ENCODE measurements at places on chromosomes 2 and 18.

GRCh38 chr2:65349863-65350262, 82.5 kb downstream of the SPRED2 start:
- DNase-seq: no peak

DNA sequence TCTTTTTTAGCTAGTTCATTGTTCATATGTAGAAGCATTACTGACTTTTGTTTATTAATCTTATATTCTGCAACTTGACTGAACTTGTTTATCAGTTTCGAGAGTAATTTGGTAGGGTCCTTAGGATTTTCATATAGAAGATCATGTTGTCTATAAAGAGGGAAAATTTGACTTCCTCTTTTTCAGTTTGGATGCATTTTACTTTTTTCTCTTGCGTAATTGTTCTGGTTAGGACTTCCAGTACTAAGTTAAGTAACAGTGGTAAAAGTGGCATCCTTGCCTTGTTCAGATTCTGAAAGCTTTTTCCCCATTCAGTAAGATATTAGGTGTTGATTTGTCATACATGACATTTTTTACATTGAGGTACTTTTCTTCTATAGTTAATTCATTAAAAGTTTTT, 726.0 kb downstream of the KCNJ3 start:
- no peak for DNase-seq

- no peak for DNase-seq
Observed at GRCh38 chr18:51017140-51017879, 12.7 kb upstream of the SMAD4 start.

GRCh38 chr2:160940699-160941098, 219.5 kb upstream of the TANK start:
- DNase-seq: no peak

- no peak for DNase-seq
Observed at GRCh38 chr2:51995293-51995692, 963.4 kb upstream of the NRXN1 start.

- DNase-seq: no peak
Observed at GRCh38 chr18:22194151-22194598, 24.8 kb downstream of the GATA6 start.

DNA sequence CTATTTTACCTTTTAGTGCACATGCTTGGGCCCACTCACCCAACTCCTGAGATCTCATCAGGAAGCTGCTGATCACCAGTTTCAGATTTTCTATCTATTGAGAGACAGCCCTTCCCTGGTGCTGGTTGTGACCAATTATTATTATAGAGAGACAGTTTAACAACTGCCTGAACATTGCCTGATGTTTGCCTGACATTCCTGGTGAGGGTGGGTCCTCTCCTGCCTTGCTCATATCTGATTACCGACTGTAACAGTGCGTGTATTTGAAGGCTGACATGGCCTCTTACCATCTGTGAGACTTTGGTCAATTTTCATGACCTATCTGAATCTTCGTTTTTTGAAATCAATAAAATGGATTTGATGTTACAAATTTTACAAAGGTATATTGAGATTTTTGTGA, 39.0 kb downstream of the FAM171B start:
- DNase-seq: no peak

GRCh38 chr2:27380626-27381545, at the start of gene ZNF513:
Gene ZNF513 (minus strand): TSS chr2:27380734. CDS start chr2:27380526, 208 bp downstream.
- DNase-seq: peak; percentile 79

DNA sequence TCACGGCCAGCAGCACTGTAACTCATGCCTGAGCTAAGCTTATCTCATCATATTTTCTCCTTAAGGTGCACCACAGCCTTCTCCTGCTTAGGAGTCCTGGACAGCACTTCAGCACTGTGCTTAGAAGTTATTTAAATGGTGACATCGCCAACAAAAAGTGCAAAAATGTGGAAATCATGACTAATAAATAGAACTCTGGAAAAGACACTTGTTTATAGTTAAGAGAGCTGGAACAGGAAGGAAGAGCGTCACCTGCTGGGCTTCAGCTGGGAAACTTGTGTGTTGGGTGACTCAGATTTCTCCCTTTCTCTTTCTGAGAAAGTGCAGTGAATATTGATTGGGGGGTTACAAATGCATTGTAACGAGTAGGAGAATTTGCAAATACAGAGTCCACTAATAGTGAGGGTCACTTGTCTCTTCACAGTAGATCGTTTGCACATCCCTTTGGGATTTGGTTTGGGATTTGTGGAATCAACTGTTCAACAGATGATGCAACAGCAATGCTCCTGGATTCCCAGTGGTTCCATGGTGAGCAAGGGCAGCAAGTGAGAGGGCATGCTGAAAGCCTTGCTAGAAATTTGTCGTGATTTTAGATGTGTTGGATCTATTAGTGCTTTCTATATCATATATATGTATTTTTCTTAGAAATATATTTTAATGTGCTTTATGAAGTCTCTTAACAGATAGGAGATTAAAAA, 84.2 kb downstream of the DOK6 start:
- no peak for DNase-seq

DNA sequence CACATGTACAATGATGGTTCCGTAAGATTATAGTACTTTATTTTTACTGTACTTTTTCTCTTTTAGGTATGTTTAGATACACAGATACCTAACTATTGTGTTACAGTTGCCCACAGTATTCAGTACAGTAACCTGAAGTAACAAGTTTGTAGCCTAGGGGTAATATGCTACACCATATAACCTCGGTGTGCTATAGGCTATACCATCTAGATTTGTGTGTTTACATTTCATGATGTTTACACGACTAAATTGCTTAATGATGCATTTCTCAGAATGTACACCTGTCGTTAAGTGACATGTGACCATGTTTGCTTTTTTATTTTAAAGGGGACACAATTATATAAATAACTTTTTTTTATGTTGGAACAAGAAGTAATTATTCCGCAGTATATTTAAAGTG, 34.5 kb downstream of the PIK3C3 start:
- DNase-seq: no peak

DNA sequence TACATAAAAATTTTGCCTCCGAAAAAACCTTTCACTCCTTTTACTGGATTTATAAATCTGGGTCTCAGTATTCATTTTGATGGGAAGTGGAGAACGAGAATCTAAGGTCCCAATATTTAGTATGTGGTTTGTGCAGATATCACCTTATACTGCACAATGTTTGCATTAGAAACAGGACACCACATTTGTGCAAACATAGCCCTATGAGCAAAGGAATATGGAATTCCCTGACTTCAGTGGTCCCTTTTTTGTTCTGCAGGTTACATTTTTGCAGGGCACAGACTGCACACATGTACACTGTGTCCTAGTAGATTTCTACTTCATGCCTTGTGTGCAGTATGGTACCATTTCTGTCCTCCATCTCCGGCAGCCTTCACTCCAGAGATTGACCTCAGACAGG, 130.0 kb downstream of the CDH19 start:
- DNase-seq: no peak

GRCh38 chr18:48330016-48330991, 78.9 kb downstream of the ZBTB7C start:
- DNase-seq: no peak

DNA sequence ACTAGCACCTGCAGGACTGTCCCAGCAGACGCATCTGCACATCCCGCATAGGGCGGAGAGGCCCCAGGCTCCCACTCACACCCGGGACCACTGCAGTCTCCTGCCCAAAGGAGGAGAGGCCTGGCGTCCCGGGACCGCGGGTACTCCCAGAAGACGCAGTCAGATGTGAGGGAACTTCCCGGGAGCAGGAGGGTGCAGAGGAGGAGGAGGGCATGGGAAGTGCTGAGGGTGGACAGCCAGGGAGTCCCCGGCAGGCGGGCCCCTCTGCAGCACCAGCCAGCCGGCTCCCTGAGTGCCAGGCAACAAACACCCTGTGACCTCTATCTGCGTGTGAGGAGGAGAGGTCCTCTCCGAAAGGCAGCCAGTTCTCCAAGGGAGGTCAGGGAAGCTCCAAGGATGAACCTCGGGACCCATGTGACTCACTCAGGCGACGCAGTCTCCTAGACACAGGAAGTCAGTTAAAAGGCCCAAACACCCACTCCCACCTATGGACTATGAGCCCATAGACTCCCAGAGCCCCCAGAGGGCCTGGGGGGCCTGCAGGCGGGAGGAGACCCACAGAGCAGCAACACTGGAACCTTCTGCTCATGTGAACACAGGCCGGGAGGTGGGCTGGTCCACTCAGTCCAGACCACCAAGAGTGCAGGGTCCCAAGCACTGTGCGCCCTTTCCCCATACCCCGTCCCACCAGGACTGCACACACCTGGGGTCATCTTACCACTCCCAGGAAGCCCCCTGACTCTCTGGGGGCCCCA, 4.2 kb downstream of the PXDN start:
- no peak for DNase-seq

- no peak for DNase-seq
Observed at GRCh38 chr18:73975266-73975665, 172.4 kb downstream of the FBXO15 start.

DNA sequence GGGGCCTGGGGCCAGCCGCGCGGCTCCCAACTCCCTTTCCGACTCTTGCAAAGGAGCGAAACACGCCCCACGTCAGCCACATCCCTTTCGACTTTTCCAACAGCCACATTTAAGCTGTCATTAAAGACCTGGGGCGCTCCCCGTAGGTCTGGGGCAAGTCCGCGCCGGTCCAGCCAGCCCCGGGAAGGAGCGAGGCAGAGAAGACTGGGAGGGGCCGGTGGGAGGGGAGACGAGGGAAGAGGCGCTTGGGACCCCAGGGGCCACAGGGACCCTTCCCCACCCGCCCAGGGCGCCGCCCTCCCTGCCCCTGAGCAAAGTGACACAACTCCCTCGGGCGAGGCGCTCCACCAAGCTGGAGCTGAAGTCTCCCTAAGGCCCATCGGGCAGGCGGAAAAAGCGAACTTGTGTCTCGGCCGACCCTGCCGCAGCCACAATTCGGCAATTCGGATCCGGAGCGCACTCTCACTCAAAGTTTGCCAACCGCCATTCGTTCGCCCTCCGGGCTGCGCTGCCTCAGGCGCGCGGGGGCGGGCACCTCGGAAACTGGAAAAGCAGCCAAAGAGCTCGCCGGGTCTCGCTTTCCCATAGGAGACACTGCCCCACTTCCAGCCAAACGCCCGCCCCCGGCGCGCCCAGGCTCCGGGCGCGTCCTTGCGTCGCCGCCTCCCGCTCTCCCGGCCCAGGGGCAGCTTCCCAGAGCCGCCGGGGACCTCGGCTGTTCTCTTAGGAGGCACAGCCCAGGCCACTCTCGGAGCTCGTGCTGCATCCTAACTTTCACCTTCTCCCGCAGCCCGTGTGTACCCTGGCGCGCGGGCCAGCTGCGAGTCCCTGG, 1.1 kb upstream of the KCTD1 start:
- no peak for DNase-seq

GRCh38 chr2:38214209-38214717, 138.3 kb upstream of the CYP1B1 start:
- DNase-seq: no peak

DNA sequence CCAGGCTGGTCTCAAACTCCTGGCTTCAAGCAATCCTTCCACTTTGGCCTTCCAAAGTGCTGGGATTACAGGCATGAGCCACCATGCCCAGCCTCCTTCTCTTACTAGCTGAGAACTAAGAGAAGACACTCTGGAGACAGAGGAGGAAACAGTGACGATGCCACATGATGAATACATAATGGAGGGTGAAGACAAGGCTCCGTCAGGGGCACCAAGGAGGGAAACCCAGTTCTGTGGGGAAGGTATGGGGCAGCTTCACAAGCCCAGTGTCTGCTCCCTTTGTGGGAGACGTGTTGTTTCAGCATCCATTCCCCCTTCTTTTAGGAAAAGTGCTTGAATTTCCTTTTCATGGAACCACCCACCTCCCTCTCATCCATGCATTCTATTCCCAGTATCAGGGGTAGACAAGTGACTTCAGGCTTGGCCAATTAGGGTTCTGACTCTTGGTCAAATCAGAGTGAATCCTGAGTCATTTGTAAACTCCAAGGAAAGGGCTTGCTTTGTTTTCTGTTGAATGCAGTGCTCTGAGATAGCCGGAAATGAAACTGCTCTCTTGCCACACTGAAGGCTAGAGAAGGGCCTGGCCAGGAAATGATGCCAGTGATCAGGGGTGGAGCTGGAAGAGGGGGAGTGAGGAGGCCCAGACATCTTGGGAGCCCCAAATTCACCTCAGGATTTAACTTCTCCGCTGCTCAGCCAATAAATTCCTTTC, 23.7 kb downstream of the TMEM127 start:
- DNase-seq: no peak

DNA sequence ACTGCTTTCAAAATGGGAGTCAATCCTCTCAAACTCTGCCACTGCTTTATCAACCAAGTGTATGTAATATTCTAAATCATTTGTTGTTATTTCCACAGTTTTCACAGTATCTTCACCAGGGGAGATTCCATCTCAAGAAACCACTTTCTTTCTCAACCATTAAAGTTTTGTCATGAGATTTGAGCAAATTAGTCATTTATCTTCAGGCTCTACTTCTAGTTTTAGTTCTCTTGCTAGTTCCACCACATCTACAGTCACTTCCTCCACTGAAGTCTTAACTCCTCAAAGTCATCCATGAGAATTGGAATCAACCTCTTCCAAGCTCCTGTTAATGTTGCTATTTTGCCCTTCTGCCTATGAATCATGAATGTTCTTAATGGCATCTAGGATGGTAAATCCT, 545.8 kb downstream of the ARHGAP15 start:
- no peak for DNase-seq

DNA sequence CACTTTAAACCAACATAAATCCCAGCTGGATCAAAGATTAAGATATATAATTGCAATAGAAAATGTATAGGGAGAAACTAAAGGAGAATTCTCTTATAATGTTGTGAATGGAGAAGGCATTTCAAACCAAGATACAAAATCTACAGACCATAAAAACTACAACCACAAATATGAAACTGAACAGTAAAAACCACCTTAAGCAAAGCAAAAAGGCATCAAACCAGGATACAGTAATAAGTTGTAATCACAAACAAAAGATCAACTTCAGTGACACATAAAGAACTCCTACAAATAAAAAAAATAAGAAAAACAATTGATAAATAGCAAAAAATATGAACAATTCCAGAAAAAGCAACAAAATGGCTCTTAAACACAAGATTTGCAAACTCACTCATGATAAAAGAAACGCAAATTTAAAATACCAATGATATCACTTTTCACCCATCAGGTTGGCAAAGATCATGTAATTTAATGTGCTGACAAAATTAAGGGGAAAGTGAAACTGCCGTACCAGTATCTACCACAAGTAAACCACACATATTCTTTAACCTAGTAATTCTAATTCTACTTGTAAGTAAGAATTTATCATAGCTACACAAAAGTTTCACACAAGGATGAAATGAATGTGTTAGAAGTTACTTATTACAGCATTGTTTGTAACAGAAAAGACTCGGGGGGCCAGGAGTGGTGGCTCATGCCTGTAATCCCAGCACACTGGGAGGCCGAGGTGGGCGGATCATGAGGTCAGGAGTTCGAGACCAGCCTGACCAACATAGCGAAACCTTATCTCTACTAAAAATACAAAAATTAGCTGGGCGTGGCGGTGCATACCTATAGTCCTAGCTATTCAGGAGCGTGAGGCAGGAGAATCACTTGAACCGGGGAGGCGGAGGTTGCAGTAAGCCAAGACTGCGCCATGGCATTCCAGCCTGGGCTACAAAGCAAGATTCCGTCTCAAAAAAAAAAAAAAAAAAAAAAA, 101.9 kb downstream of the USP34 start:
- DNase-seq: no peak

GRCh38 chr18:23053776-23054457, 81.4 kb upstream of the CABLES1 start:
- no peak for DNase-seq

All from esophagus squamous epithelium (tissue), 5 donors.